ENCODE measurements at places on chromosomes 7 and 10.

GRCh38 chr7:506391-506831 lies 13.2 kb downstream of the PDGFA start:
- DNase-seq = no peak

- DNase-seq = no peak
Observed at GRCh38 chr10:27530477-27530876, 26.4 kb downstream of the RAB18 start.

DNA sequence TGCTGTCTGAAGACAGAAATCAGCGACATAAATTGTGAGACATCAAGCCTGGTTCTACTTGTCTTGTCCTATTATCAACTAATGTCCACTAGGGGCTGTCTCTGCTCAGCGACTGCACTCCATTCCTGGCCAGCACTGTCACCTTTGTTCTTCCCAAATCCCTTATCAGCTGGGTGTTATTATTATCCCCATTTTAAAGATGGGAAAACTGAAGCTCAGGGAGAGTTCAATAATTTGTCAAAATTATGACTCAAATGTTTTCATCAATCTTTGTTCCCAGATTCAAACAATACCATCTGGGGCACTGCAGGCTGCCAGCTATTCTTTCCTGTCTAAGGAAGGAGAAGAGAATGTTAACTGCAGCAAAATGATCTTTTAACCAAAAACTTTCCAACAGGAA lies 431.6 kb upstream of the NFE2L3 start:
- DNase-seq = no peak

DNA sequence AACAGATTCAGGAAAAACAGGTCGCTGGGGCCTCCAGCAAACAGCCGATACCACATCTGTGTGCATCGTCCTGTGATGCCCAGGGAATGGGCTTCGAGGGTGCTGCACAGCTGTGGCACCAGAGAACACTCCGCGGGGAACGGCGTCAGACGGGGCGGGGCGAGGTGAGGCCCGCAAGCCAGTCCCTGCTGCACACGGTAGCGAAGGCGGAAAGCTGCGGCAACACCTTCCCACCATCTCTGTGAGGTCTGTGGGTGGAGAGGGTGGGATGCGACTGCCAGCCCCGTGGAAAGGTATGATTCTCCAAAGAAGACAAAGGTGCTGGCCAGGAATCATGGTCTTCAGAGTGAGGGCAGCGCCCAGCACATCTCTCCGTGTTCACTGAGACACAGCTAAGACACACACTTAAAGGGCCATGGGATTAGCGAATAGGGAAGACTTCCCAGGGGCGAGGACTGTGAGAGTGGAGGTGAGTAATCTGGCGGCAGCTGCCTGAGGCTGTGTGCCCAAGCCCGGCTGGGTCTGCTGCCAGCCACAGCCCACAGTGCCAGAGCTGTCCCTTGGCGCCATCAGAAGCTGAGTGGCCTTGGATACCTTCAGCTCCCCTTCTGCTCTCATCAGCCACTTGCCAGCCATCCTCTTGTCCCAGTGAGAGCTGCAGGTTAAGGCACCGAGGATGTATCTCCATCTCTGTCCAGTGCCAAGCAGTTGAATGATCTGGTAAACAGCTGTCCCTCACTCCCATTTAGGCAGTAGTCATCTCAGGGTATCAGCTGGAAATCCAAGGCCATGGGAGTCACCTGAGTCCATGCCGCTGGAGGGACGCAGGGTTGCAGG lies 17.6 kb downstream of the PRKAG2 start:
- no peak for DNase-seq

- no peak for DNase-seq
Observed at GRCh38 chr10:82399850-82400249, 524.9 kb downstream of the NRG3 start.

DNA sequence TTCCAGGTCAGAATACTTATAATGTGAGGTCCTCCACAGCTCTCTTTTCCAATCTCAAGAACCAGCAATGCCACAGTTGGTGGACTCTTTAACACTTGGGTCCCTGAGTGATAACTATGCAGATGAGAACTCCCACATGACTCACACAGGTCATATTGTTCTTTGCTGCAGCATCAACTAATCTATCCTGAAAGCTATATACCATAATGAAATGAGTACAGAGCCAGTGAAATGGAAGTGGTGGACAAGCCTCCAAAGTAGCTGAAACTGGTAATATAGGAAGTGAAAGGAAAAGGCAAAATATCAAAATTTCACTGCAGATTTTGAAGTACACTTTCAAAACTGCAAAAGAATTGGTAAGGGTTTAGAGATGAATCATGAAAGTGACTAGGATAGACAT lies 45.6 kb downstream of the SORCS1 start:
- DNase-seq = no peak

DNA sequence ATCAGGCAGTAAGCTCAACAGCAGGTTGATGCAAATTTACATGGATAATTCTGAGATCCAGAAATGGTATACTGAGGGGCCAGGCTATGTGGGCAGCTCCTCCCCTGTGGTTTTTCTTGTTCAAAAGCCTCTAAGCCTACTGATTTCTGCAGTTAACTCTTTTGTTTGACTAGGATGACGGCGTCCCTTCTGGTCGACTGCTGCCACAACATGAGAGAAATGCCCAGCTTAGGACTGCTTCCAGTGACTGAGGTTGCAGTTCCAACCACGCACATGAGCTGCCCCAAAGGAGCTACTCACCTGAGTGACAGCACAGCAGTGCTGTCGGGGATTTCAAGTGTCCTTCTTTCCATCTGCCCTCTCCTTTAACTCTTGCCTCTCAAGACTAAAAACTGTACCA lies 973.0 kb upstream of the GHITM start:
- DNase-seq = no peak

DNA sequence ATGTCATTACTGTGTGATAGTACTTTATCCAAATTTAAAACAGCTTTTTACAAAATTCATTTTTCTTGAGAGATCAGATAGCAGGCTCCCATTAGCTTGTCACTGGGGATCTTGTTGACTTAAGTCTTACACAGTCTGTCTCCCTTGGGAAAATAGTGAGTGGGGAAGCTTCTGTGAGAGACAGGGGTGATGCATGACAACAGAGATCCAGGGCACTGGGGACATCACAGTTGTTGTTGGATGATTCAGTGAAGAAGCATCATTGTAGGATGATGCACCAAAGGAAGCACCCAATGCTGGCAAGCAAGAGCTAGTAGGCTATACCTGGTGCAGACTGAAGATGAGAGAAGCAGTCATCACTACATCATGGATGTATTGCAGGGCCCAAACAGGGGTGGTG lies 284.7 kb downstream of the HDAC9 start:
- no peak for DNase-seq
